Hair follicular keratinocyte (primary cell): ENCODE measurements at places on chromosomes 2 and 18. TPM values are rescaled to one million over a fixed set of nuclear protein-coding genes. Genes with fewer than 3 reads are reported as not detected.

The TWIST2 gene
- total RNA-seq = 13.0 and 23.1 TPM in 2 replicates

The DYSF gene
- total RNA-seq = 0.57 and 1.3 TPM in 2 replicates

The NLRC4 gene
- not detected in 2 replicates for total RNA-seq

The TDRD15 gene
- total RNA-seq = not detected in 2 replicates

The GAL3ST2 gene
- total RNA-seq = not detected in 2 replicates

The VAMP5 gene
- total RNA-seq = 1.4 and 3.0 TPM in 2 replicates

The OSR1 gene
- total RNA-seq = 4.5 and 8.1 TPM in 2 replicates

The LIPG gene
- 84.4 and 118 TPM in 2 replicates for total RNA-seq

The ADCYAP1 gene
- not detected in 2 replicates for total RNA-seq

The PROM2 gene
- total RNA-seq = 5.9 and 7.9 TPM in 2 replicates

The CLEC4F gene
- not detected in 2 replicates for total RNA-seq

The SLC14A1 gene
- not detected in 2 replicates for total RNA-seq

The UPP2 gene
- not detected in 2 replicates for total RNA-seq

The RAB10 gene
- 92.9 and 113 TPM in 2 replicates for total RNA-seq

The EFR3B gene
- total RNA-seq = 0.55 and 0.61 TPM in 2 replicates

The KLHL14 gene
- total RNA-seq = not detected in 2 replicates

The ABCB6 gene
- 9.5 and 15.1 TPM in 2 replicates for total RNA-seq

The ADGRF3 gene
- total RNA-seq = 0.08 TPM in 1 of 2 replicates, not detected in the other

The RALB gene
- 45.9 and 57.3 TPM in 2 replicates for total RNA-seq
